Activated T-helper 1 cell treated with anti-CD3 and anti-CD28 coated beads, Interleukin-2, amount 50 U/mL, for 16 hours (primary cell): ENCODE measurements at places on chromosomes 4 and X.

- no peak for DNase-seq
Measured at GRCh38 chr4:179415847-179416223, 1973.6 kb upstream of the AGA start.

DNA sequence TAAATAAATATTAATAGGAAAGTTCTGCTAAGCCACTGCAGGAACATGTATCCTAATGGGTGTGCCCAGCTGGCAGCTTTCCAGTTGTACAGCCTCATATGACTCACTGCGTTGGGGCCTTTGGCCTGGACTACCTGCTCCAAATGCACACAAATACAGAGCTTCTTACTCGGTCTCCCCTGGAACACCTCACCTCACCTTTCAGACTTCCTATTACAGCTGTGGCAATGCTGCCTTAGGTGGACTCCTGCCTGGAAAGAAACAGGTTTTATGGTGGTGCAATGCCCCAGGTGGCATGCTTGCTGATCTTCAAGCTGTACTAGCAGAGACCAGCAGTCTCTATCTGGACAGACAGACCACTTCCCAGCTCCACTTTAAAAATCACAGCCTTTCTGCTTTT is 85.7 kb upstream of the EXOC1L start:
- DNase-seq = no peak

- DNase-seq = no peak
Measured at GRCh38 chr4:144104509-144105130, 35.9 kb downstream of the GYPA start.

DNA sequence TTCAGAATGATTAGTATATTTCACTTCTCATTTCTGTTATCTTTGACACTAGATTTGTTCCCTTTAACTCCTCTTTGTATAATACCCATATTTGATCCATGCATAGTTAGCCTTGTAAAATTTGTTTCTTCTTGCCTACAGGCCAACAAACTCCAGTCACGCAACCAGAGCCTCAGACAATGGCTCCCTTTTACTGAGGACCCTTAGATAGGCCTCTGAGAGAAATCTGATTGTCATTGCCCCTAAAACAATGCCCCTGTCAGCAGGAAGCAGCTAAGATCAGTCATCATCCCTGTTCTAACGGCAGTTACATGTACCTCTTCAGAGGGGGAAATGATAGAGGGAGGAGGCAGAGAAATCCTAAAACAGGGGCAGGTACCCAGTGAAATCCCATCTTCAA is 190.6 kb upstream of the TENT5D start:
- no peak for DNase-seq

- DNase-seq = no peak
Measured at GRCh38 chr4:107850438-107850837, 25.7 kb downstream of the SGMS2 start.

DNA sequence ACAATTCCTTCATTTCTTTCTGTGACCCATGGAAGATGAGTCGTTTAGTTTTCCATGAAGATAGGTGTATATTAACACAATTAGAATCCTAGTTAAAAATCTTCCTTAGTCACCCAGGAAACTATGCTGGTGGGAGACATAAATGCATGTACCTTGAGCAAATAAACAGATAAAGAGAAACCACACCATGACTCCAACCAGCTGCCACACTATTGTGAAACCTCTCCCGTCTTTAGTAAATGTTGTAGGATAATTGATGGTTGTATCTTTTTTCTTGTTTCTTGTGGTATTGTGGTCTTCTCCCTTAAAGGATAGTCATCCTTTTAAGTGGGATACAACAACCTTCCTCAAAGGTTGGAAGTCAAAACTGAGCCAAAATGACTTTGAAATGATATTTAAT is 103.8 kb upstream of the LEF1 start:
- DNase-seq = no peak

GRCh38 chrX:139680356-139680755 is 27.6 kb downstream of the MCF2 start:
- DNase-seq = no peak

GRCh38 chrX:1384658-1385252 is 7.2 kb downstream of the SLC25A6 start:
- no peak for DNase-seq

DNA sequence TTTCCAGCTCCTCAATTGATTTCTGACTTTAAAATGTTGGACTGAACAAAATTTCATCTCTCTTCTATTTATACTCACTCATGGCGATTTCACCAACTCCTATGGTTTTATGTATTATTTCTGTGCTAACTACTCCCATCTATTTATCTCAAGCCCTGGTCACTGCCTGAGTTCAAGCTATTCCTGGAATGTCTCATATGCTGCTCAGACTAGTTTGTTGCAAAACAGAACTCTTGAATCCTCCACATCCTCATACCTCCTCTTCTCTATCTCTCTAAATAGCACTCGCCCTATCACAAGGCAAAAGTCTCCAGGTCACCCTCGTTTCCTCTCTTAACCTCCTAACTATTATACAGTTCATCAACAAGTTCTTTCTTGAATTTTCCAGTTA is 19.0 kb upstream of the DDX60 start:
- no peak for DNase-seq

DNA sequence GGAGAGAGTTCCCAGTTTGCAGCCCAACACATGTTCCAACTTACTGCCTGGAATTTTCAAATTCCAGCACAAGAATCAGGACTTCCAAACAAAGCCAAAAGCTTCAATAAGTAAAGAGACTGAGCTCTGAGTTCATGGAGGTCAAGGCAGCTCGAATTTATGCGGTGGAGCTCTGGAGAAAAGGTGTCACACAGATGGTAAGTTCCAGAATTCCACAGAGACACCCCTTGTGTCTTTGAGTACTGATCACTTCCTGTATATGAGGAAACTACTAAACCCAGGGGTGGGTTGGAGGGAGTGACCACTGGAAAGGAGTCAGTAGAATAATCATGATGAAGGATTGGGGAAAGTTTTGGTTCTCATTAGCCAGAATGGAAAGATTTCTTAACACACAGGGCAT is 118.5 kb upstream of the GUCY1A1 start:
- DNase-seq = no peak

GRCh38 chrX:17608888-17609287 is 128.4 kb upstream of the SCML1 start:
- no peak for DNase-seq

DNA sequence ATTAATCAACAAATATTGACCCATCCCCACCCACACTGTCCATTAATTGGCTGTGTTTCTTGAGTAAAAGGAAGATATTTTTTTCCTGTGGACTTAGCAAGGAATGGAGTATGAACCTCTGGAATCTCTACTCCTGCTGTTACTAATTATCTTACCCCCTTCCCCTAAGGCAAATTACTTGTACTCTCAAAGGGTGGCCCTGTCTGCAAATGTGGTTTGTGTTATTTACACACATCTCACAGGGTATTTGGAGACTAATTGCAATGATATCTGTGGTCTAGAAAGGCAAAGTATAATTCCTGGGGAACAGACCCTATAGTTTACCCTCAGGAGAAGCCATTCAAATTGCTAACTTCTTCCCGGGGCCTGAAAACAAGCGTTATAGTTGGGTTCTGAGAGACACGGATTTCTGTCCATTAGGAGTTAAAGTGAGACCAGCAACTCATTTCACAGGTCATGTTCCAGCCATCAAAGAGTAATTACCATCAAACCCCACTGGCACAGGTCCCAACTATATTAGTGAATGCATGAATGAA is 133.0 kb upstream of the RASGEF1B start:
- DNase-seq = no peak

GRCh38 chrX:19875050-19875431 is 12.4 kb downstream of the SH3KBP1 start:
- DNase-seq = no peak

- DNase-seq = no peak
Measured at GRCh38 chrX:42752730-42753129, 25.2 kb downstream of the PPP1R2C start.

DNA sequence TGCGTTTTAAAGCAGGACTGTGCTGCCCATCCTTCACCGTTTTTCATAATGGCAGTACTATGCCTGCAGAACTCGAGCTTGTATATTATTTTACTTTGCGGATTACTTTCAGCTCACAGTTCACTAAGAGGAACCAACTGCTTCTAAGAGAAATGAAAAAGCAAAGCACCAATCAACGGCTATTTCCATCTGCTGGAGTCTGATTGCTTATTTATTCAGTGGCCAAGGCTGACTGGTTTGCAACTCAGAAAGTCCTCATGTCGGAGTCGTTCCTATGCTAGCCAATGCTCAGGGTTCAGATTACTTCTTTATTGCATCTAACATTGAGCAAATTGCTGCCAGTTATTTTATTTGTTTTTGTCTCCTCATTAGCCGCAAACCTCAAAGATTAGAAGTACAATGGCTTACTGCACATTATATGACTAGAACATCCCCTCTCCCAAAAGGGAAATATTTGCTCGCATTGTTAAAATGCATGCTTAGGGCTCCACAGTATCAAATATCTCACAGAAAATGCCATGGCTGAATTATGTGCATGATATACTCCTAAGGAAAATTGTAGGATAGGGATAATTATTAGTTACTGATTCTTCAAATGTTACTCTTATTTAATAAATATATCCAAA is 1628.2 kb upstream of the ADGRL3 start:
- DNase-seq = no peak

GRCh38 chr4:151671541-151672059 is 89.2 kb downstream of the GATB start:
- DNase-seq = no peak

- no peak for DNase-seq
Measured at GRCh38 chr4:134627366-134627765, 425.8 kb upstream of the PABPC4L start.

GRCh38 chrX:750263-750662 is 119.7 kb downstream of the SHOX start:
- no peak for DNase-seq

DNA sequence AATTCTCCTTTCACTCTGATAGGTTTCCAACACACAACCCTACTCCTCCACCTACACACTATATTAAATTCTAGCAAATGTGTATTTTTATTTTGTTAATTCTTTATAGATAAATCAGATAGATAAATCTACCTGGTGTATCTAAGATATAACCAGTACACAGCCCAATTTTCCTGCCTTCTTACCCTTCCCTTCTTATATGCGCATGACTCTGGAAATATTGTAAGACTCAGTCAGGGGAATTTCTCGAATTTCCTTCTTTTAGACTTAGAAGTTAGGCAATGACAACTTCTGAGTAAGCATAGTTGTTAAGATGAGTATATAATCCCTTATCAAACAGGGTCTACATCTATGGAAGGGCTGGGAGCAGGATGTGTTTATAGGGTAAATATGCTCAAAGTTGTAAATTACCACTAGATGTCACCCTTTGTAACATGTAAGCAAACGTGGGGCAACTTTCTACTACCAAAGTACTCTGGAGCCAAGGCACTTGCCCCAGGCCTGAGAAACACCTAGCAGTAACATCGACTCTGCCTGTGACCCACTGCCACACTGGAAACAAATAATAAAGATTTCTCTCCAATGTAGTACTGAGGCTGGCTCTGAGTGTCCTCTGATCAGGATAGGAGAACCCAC is 444.7 kb downstream of the IQCM start:
- no peak for DNase-seq

- no peak for DNase-seq
Measured at GRCh38 chr4:67273666-67274065, 271.6 kb downstream of the CENPC start.

GRCh38 chr4:122086338-122087065 is 65.6 kb upstream of the BLTP1 start:
- no peak for DNase-seq

GRCh38 chr4:138317175-138317748 is 75.1 kb upstream of the SLC7A11 start:
- no peak for DNase-seq

DNA sequence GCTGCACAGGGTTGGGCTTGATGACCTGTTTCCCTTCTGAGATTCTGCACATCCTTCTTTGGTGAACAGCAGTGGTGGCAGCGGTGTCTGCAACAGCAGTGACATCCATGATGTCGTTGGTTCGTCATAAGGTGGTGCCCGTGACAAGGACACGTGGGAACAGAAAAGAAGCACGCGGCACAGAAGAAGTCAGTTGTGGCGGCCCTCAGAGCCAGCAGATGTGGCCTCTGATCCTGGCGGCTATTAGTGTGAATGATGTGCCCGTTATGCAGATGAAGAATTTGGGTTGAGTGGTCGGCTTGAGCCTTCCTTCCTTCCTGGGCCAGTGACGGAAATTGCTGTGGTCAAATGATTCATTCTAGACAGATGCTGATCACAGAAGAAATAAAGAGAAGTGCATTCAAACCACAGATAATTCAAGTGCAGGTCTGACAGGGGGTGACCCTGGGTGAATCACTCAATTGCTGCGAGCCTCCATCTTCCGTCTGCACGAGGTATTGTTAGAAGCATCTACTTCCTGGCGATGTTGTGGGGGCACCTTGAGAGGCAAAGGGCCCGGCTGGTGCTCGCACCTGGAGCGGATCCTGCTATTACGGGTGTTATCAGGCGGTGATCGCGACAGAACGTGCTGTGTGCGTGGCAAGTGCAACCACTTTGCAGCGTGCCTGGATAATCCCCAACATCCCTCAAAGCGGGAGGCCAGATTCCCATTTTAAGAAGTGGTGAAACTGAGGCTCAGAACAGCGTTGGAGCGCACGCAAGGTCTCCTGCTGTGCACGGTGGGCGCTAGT is 215.2 kb upstream of the PSAPL1 start:
- DNase-seq = no peak

- no peak for DNase-seq
Measured at GRCh38 chrX:5431823-5432222, 796.8 kb downstream of the NLGN4X start.

- no peak for DNase-seq
Measured at GRCh38 chrX:25012793-25013631, 2.8 kb downstream of the ARX start.

GRCh38 chrX:154890990-154891639 is 5.0 kb downstream of the F8A1 start:
- DNase-seq = no peak

- DNase-seq = no peak
Measured at GRCh38 chrX:24574743-24575142, 72.4 kb downstream of the PCYT1B start.

GRCh38 chr4:37662861-37663390 is 23.2 kb downstream of the RELL1 start:
- no peak for DNase-seq

GRCh38 chr4:165360041-165360695 is 18.6 kb upstream of the CPE start:
- DNase-seq = no peak

DNA sequence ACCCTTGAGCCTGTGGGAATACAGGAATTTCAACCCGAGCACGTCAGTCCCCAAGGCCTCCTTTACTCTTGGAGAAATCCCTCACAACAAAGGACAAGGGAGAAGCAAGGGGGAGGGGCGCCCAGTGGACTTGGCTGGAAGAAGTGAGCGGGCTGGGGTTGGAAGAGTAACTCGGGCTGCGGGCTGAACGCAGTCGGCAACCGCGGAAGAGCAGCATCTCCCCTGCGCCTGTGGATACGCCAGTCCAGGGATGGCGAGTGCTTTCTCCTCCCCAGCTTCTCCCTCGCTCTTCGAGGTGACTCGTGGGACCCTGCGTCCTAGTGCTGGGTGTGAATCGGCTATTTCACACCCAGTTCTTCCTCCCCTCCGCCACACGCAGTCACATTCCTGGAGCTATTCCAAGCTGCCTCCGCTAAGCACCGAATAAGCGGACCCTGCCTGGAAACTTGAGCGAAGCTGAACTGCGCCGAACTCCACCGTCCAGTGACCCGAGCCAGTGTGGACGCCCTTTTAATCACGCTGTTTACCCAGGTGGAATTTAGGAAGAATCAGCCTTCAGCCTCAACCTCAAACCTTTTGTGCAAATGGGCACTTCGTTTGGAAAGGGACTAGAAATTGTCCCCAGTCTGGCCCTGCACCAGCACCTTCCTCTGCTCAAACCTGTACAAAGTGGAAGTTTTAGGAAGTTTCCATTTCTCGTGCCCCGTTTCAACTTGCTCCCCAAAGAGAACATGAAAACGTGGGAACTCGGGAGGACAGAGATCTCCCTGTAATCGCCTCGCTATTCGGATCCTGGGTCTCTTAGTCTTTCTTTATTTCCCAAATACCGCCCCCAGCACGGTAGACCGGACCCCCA is 64.3 kb upstream of the WDR17 start:
- DNase-seq = no peak
